ENCODE measurements at places on chromosomes 4 and X.

GRCh38 chrX:31058284-31058683 is 13.6 kb downstream of the FTHL17 start:
- no peaks in the 10 kb centered on the region for H3K4me1 ChIP-seq
- H3K27ac ChIP-seq: no peak overlapping the region
- no peaks in the 10 kb centered on the region for H3K27me3 ChIP-seq
- DNase-seq: no peak
- no peaks in the 10 kb centered on the region for H3K36me3 ChIP-seq

GRCh38 chr4:54539500-54540029 is 118.2 kb upstream of the KIT start:
- peak; percentile 60 for DNase-seq
- H3K36me3 ChIP-seq: no peaks in the 10 kb centered on the region
- H3K27me3 ChIP-seq: no peaks in the 10 kb centered on the region

- H3K4me1 ChIP-seq: peaks cover 16% of the 10 kb centered on the region
- no peaks in the 10 kb centered on the region for H3K27me3 ChIP-seq
- no peak overlapping the region for H3K27ac ChIP-seq
- H3K36me3 ChIP-seq: no peaks in the 10 kb centered on the region
- H3K4me3 ChIP-seq: no peak overlapping the region
- no peak for DNase-seq
Observed at GRCh38 chr4:151182455-151182996, 83.1 kb downstream of the RPS3A start.

DNA sequence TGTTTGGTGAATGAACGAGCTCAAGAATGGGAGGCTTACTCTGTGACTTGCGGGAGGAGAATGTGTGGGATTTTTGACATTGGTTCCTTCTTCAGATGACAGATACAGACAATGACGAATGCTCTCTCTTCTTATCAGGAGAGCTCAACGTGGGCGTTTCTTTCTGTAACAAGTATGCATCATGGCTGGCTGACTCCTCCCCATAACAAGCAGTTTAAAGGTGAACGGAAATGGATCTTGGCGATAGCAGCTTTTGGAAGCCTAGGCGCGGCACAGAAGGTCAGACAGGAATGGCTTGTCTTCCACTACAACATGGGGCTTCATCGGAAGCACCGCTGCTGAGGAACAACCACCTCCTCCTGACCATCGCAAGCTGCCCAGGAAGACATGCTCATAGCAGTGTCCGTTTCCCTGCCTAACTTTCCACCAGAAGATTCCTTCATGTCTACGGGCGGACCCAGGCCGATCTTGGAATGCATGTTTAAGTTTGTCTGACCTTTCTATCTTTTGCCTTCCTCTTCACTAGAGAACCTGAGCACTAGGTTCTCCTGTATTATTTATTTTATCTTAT is 18.3 kb upstream of the ACSL1 start:
- DNase-seq: peak; percentile 60
- H3K4me1 ChIP-seq: peaks cover 25% of the 10 kb centered on the region
- H3K4me3 ChIP-seq: no peak overlapping the region
- no peaks in the 10 kb centered on the region for H3K36me3 ChIP-seq
- H3K27ac ChIP-seq: peak overlapping the region; percentile 33

DNA sequence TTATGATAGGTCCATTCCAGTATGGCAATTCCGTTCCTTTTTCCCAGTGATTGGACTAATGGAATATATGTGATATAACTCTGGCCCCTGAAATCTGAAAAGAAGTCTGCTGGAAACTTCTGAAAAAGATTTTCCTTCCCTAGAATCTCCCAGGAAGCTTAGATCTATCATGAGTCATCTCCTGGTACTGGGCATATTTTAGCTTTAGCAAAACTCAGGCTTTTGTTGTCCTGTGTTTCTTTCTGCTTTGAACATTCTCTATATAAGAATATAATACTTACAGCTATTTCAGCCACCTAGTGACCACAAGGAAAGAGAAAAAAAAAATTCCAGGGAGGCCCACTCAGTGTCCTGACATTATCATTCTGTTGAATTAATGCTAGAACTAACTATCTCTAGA is 597.2 kb upstream of the GRIA3 start:
- no peaks in the 10 kb centered on the region for H3K36me3 ChIP-seq
- no peak overlapping the region for H3K27ac ChIP-seq
- H3K4me3 ChIP-seq: no peak overlapping the region
- no peak for DNase-seq
- no peaks in the 10 kb centered on the region for H3K27me3 ChIP-seq
- no peaks in the 10 kb centered on the region for H3K4me1 ChIP-seq

- H3K4me3 ChIP-seq: no peak overlapping the region
- no peak overlapping the region for H3K27ac ChIP-seq
- DNase-seq: no peak
- no peaks in the 10 kb centered on the region for H3K4me1 ChIP-seq
- no peaks in the 10 kb centered on the region for H3K36me3 ChIP-seq
Observed at GRCh38 chr4:5823542-5824211, 69.2 kb downstream of the CRMP1 start.

DNA sequence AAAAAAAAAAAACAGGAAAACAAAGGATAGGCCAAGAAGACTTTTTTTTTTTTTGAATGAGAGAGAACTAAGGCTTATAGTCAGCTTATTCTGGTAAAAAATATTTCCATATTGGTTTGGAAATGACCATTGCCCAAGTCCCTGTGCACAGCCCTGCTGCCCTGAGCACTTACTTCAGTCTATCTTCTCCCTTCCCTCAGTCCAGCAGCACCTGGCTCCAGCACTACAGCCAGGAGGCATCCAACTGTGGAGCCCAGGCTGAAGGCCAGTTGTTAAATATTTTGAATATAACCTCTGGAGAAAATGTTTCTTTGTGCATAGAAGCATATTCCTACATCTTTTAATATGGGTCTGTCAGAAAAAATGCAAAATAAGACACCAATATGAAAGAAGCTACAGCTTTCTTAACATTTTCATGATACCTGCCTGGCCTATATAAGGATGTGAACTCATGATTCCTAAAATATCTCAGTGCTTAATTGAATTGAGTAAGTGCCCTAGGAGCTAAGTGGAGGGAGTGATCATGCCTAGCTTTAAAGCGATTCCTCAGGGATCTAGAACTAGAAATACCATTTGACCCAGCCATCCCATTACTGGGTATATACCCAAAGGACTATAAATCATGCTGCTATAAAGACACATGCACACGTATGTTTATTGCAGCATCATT is 14.4 kb downstream of the LRRC66 start:
- no peak overlapping the region for H3K4me3 ChIP-seq
- DNase-seq: no peak
- H3K4me1 ChIP-seq: 0 out of 2 replicates have a peak, but pooled peaks cover 3% of the 10 kb centered on the region
- H3K27ac ChIP-seq: no peak overlapping the region
- no peaks in the 10 kb centered on the region for H3K36me3 ChIP-seq

DNA sequence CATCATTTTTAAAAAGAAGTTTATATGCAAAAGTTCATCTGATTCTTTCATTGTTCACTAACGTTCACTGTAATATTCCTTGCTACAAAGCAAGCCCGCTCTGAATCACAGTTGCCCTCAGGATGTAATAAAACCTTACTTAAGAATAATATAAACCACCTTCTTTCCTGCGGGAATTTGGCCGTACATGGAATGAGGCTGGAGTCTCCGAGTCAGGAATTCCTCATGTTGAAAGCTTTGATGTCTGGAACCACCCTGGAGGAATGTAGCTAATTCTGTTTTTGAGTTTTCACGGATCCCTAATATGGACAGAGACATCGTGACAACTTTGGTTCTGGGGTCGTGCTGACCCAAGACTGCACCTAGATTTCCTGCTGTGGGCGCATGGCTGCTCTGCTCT is 58.5 kb downstream of the CRLF2 start:
- no peaks in the 10 kb centered on the region for H3K36me3 ChIP-seq
- H3K27ac ChIP-seq: no peak overlapping the region
- H3K27me3 ChIP-seq: no peaks in the 10 kb centered on the region
- no peaks in the 10 kb centered on the region for H3K4me1 ChIP-seq
- no peak overlapping the region for H3K4me3 ChIP-seq

DNA sequence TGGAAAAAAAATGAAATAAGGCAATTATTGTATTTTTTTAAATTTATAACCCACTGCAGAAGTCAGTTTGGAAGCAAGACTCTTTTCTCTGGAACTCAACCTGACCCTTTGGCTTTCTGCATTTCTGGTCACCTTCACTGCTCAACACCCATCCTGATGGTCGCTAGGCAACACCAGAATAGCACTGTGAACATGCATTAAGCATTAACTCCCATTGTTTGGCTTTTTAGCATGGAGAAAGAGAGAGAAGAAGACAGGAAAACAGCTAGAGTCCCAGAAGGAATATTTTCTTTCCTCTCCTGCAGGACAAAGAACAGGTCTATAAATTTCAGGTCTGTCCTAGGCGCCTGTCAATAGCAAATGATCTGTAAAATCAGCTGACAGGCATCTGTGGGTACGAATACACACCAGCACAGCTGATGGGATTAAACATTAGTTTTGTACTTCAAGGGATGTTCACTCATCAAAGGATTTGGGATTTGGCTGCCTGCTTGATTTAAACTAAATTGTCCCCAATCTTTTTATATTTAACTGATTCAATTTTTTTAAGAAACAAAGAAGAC is 137.2 kb upstream of the ETNPPL start:
- H3K36me3 ChIP-seq: no peaks in the 10 kb centered on the region
- H3K4me3 ChIP-seq: no peak overlapping the region
- H3K4me1 ChIP-seq: no peaks in the 10 kb centered on the region
- no peak for DNase-seq
- no peak overlapping the region for H3K27ac ChIP-seq
- H3K27me3 ChIP-seq: no peaks in the 10 kb centered on the region

DNA sequence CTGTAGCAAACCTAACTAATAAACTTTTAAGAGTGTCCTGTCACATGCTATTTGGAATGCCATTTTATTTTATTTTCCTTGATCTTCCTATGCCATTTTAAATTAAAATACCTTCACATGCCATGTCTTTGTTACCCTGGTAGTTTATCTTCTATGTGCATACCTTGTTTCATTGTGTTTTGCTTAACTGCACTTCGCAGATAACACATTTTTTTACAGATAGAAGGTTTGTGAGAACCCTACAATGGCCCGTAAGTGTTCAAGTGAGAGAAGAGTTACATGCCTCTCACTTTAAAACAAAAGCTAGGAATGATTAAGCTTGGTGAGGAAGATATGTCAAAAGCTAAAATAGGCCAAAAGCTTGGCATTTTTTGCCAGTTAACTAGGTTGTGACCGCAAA is 744.1 kb downstream of the STIM2 start:
- no peak overlapping the region for H3K27ac ChIP-seq
- no peaks in the 10 kb centered on the region for H3K27me3 ChIP-seq
- H3K4me1 ChIP-seq: no peaks in the 10 kb centered on the region
- no peak for DNase-seq
- H3K4me3 ChIP-seq: no peak overlapping the region
- no peaks in the 10 kb centered on the region for H3K36me3 ChIP-seq

DNA sequence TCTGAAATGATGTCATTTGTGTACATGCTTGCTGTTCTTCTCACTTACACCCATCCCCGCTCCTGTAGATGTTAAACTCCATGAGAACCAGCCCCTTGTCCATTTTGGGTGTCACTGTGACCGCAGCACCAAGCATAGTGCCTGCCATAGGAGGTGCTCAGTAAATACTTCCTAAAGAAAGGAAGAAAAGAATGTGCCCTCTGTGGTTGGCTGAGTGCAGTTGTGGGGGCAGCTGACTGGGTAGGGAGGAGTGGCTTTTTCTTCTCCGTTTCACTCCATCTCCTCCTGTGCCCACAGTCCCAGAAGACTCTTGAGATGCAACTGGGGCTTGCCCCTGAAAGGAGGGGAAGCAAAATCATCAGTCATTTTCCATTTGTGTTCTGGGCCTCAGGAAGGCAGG is 25.5 kb downstream of the PHEX start:
- H3K36me3 ChIP-seq: no peaks in the 10 kb centered on the region
- no peaks in the 10 kb centered on the region for H3K27me3 ChIP-seq
- no peak overlapping the region for H3K27ac ChIP-seq
- no peak for DNase-seq
- no peaks in the 10 kb centered on the region for H3K4me1 ChIP-seq
- H3K4me3 ChIP-seq: no peak overlapping the region

DNA sequence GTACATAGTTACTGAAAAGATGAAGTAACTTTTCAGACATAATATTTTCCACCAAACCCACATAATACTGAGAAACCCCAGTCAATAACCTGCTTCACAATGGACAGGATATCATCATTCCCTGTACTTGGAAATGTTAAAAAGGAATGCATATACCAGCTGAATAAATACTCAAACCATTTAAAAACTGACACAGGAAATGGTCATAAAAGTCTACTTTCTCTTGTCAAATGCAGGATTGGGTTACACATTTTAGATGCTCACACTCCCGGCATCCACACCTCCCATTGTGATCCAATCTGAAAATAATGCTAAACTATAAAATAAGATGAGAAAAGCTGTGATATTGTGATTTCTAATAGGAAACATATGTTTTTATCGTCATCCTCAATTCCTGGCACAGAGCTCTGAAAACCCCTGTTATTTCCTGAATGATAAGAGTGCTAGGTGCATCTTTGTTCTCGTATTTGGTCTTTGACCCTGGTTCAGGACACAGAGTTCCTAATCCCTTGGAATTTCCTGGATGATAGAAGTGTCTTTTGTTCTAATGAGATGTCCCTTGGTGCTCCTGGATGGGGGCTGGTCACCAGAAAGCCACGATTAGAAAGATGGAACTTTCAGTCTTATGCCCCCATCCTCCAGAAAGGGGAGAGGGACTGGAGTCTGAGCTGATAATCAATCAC is 821.3 kb downstream of the TRIML1 start:
- no peak overlapping the region for H3K4me3 ChIP-seq
- no peak for DNase-seq
- no peaks in the 10 kb centered on the region for H3K27me3 ChIP-seq
- H3K27ac ChIP-seq: no peak overlapping the region
- H3K36me3 ChIP-seq: no peaks in the 10 kb centered on the region

DNA sequence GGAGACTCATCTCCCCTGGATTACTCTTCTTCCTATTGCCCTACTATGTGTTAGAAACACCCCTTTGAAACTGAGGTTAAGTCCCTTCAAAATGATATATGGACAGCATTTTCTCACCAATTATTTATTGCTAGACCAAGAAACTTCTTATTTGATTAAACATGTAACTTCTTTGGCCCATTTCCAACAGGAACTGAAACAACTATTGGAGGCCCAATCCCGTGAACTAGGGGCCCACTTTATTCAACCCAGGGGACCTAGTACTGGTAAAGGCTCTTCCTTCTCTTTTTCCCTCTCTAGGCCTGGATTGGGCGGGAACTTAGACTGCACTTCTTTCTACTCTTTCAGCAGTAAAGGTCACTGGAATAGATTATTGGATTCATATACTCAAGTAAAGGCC is 16.7 kb upstream of the COL25A1 start:
- H3K27ac ChIP-seq: no peak overlapping the region
- DNase-seq: no peak
- H3K4me1 ChIP-seq: no peaks in the 10 kb centered on the region
- H3K36me3 ChIP-seq: no peaks in the 10 kb centered on the region
- H3K4me3 ChIP-seq: no peak overlapping the region
- H3K27me3 ChIP-seq: no peaks in the 10 kb centered on the region

Data from Caco-2 (cell line).